GM12878 (cell line): ENCODE measurements at places on chromosomes 6 and 20. TPM values are rescaled to one million over a fixed set of nuclear protein-coding genes. Genes with fewer than 3 reads are reported as not detected.

The OLIG3 gene
- not detected in 2 replicates for total RNA-seq

DNA sequence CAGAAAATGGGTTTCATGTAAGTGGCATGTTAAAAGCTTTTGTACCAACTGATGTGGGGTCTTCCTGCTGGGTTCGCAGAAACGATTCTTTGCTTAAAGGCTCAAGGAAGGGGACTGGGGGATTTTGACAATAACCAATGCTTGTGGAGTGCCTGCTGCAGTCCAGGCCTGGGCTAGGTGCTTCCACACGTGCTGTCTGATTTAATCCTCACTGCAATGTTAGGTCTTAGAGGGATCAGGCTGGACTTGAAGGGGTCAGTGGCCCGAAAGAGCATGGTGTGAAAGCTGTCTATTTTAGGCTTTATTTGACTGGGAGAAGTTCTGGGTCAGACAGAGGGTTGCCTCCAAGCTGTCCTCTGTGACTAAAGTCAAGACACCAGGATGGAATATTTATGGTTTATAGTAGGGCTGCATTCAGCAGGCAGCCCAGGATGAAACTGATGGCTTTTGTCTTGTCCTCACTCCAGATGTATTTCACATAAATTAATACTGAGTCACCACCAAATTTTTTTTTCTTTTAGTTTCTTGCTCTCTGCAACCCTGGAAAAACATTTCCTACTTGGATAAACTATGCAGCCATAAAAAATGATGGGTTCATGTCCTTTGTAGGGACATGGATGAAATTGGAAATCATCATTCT is 219.1 kb downstream of the ZMYND8 start:
- no peak for DNase-seq

- DNase-seq, result no peak
Observed at GRCh38 chr6:134245041-134245440, 72.9 kb downstream of the SGK1 start.

DNA sequence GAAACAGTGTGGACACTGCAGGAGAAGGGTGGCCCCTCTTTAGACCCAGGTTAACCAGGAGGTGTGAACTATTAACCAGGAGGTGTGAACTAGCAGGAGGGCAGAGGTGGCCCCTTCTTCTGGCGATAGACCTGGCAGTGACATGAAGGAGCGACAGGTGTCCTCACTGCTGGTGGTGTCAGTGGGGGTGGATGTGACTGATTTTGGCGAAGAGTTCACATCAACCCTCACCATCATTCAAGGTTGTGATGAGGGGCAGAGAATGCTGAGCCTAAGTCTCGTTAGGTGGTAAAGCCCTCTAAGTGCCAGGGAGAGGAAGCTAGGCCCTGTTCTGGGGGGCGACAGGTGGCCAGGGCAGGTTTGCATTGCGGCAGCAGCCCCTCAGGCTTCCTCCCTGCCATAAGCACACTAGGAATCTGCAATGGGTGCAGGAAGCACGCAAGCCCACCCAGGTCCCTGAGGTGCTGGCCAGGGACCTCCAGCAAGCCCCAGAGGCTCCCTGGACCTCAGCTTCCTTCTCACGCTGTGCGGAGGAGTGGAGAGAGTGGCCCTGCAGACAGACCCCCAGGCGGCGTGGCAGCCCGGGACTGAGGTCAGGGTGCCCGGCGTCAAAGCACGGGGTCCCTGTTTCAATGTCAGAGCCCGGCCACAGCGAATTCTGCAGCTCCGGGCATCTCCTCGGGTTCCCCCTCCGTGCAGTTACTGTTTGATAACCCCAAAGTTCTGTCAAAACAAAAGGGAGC is 13.7 kb downstream of the NPEPL1 start:
- DNase-seq, result no peak

The STMND1 gene
- total RNA-seq, result not detected in 2 replicates

The PHF20 gene
- 41.7 and 49.0 TPM in 2 replicates for total RNA-seq

GRCh38 chr6:20261685-20262084 is 49.4 kb upstream of the MBOAT1 start:
- DNase-seq, result no peak

- no peak for DNase-seq
Observed at GRCh38 chr6:17268114-17268513, 13.0 kb upstream of the RBM24 start.

DNA sequence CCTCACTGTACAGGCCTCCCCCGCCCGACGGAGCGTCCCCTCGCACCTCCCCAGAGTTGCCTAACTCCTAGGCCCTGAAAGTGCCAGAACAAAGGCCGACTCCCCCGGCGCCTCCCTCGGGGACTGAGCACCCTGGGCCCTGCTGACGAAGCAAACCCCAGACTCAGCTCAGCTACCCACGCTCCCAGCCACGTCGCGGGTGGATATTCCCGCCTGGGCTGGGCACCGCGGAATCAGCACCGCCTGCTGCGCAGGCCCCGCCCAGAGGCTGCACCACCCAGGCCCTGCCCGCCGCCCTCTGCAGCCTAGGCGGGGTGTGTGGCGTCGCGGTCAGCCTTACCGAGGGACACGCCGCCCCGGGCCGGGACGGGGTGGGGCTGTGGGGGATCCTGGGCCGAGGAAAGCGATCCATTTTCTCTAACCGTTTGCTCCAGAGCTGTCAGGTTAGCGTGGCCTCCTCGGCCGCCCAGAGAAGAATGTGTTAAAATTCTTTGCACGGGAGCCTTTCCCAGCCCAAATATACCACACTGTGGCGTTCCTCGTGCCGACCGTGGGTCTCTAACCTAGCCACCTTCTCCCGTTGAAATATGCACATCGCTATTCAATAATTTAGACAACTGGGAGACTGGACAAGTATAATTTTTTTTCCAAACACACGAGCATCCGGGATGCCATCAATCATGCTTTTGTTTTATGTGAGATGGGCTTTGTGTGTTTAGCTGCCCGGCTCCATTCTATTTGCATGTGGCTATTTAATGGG is 31.4 kb downstream of the TFAP2A start:
- no peak for DNase-seq

The HLA-DOB gene
- 30.3 and 31.5 TPM in 2 replicates for total RNA-seq

DNA sequence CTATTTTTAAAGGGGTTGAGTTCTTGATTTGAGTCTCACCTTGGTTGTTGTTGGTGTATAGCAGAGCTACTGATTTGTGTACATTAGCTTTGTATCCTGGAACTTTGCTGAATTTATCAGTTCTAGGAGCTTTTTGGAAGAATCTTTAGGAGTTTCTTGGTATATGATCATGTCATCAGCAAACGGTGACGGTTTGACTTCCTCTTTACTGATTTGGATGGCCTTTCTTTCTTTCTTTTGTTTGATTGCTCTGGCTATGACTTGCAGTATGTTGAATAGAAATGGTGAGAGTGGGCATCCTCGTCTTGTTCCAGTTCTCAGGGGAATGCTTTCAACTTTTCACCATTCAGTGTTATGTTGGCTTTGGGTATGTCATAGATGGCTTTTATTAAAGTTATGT is 64.0 kb downstream of the CDYL start:
- no peak for DNase-seq

GRCh38 chr20:51341581-51341980 is 200.9 kb downstream of the NFATC2 start:
- no peak for DNase-seq

DNA sequence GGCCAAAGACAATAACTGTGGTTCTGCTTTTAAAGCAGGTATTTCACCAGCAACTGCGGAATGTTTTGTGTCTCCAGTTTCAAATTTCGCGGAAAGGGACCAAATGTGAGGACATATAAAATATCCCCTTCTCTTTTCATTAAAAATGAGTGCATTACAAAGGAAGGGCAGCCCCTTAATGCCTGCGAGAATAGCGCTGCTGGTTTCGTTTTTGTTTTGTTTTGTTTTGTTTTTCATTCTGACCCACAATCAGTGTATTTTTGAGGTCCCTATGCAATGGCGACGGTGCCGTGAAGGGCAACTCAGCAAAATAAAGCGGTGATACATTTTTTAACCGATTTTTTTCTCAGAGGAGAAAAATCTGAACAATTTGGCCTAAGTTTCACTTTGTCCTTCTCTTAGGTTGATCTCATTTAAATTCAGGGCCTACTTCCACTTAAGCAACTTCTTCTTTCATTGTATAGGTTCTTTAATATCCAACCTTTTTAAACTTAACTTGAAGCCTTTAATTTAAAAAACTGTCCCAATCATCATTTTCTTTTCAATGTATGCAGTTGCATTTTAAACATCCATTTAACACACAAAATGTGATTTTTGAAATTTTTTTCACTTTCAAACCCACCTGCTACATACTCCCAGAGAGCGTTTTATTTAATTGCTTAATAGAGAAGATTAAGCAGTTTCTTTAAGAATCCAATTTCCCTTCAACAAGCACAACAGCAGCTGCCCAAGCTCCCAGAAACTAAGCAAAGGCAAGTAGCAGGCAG is 2.9 kb upstream of the HIVEP2 start:
- DNase-seq, result no peak

The CGA gene
- total RNA-seq, result not detected in 2 replicates

The LINC00237 gene
- not detected in 2 replicates for total RNA-seq

GRCh38 chr6:140039364-140039763 is 664.9 kb upstream of the CITED2 start:
- DNase-seq, result no peak

The EYA4 gene
- total RNA-seq, result not detected in 2 replicates

The SLC2A4RG gene
- total RNA-seq, result 64.2 and 65.9 TPM in 2 replicates

GRCh38 chr6:148448369-148449012 is 105.9 kb downstream of the SASH1 start:
- no peak for DNase-seq

DNA sequence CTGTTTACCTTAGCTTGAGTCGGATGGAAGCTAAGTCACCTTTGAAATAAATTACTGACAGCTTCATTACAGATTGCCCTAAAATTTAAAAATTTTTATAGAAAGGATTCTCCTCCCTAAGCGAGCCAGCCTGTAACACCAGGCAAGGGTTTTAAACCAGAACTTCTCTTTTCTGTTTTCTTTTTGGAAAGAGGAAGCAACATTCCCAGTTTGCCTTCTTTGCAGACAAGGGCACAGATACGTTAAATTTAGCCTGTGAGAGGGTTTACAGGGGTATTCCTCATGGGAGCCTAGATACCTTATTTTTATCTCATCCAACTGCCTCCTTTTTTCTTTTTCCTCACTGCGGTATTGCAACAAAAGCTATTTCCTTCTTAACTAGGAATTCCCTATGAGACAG is 45.0 kb downstream of the GNAS start:
- no peak for DNase-seq

- no peak for DNase-seq
Observed at GRCh38 chr20:17663040-17663399, 19.0 kb downstream of the RRBP1 start.

- DNase-seq, result no peak
Observed at GRCh38 chr6:87951751-87952150, 95.9 kb upstream of the SPACA1 start.

DNA sequence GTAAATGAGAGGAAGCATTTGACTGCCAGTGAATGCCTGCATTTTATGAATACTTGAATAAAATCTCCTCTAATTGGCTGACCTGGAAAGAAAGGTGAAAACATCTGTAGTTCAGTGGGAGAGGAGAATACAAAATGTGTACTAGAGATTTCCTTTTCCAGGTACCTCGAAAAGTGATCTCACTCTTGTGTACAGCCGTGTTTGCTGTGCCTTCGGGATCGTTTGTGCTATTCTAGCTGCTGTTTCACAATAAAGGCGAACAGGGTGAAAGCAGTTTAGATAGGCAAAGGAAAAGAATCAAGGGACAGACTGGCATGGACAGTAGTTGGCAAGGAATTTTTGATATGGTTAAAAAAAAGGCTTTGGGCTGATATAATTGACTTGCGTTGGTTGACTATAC is 112.3 kb downstream of the ARID1B start:
- DNase-seq, result no peak
